NCI-H1694 (cell line): ENCODE measurements at places on chromosomes 5 and 9.

DNA sequence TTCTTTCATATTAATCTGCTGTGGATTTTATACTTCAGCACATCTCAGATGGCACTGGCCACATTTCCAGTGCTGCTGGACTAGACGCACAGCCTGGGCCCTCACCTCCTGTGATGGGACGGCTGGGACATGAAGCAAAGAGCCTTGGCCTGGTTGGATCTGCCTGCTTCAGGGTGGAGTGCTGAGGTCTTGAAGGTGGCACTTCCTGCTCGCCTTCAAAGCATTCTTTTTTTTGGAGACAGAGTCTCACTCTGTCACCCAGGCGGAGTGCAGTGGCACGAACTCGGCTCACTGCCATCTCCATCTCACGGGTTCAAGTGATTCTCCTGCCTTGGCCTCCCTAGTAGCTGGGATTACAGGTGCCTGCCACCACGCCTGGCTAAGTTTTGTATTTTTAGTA, 73.1 kb downstream of the RAPGEF1 start:
- DNase-seq: no peak

DNA sequence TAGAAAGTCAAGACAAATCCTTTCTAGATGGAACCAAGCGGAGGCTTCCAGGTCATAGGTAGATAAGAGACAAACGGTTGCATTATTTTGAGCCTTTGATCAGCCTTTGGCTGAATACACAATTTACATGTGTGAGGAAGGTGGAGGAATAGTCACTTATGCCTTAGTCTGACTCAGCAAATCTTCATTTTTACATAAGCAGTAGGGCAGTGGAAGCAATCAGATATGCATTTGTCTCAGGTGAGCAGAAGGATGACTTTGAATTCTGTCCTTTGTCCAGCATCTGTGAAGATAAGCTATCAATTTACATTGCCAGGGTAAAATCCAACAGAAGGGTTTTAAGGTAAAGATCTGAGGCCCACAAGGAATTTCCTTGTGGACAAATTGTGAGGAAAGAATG, 23.8 kb downstream of the TUSC1 start:
- no peak for DNase-seq

GRCh38 chr5:25688156-25688555, 1043.4 kb upstream of the CDH10 start:
- DNase-seq: no peak

- no peak for DNase-seq
Observed at GRCh38 chr5:72093217-72093616, 14.1 kb upstream of the MAP1B start.

DNA sequence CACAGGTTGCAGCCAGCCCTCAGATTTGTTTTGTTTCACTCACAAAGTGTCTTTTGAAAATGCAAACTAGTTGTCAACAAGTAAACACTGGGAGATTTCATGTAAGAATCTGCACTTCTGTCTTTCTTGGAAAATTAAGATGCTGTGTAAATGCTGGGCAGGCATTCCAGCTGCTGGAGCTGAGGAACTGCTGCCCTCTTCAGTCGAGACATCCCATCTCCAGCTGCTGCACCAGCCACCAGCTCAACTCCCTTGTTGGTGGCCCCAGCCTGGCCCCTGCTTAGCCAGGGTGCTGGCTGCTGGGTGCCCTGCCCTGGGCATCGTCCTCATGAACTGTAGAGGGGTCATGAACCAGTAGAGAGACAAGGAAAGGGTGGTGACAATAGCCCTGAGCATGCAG, 33.1 kb upstream of the AFAP1L1 start:
- no peak for DNase-seq

DNA sequence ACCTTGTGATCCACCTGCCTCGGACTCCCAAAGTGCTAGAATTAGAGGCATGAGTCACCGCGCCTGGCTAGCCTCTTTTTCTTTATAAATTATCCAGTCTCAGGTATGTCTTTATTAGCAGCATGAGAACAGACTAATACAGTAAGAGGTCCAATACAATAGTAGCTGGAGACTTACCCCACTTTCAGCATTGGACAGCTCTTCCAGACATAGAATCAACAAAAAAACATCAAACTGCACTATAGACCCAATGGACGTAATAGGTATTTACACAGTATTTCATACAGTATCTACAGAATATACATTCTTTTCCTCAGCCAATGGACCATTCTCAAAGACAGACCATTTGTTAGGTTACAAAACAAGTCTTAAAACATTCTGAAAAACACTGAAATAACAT, 6.1 kb upstream of the RCL1 start:
- DNase-seq: no peak

DNA sequence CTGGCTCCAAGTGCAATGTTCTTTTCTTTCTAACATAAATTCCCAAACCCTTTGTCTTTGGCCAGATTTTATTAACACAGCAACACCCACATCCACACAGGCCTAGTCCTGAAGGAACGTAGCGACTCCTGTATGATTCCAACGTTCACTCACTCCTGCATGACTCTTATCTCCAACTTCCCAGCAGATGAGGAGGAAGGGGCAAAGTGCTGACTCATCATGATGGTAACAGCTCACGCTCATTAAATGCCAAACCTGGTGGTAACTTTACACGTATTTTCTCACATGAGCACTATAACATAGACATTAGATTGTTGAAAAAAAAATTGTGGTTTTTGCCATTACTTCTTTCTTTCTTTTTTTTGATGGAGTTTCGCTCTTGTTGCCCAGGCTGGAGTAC, 1349.5 kb downstream of the EFNA5 start:
- DNase-seq: no peak

- DNase-seq: no peak
Observed at GRCh38 chr5:74166064-74166463, 474.5 kb downstream of the ENC1 start.

DNA sequence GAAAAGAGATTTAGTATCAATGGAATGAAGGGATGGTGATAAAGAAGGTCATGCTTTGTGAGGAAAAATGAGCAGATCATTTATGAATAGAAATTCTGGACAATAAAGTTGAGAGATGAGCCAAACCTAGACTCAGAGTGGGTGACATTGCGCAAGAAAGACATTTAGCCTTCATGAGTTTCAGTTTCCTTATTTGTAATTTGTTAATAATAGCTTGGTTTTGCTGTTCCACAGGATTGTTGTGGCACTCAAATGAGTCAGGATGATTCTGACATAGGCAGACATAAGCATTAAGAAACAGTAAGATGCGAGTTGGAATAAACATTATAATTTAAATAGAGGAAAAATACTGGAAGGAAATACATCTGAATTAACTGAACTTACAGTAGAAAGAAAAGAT, 34.8 kb downstream of the ITGA2 start:
- no peak for DNase-seq

GRCh38 chr5:179568721-179569120, 18.4 kb downstream of the RUFY1 start:
- DNase-seq: no peak

DNA sequence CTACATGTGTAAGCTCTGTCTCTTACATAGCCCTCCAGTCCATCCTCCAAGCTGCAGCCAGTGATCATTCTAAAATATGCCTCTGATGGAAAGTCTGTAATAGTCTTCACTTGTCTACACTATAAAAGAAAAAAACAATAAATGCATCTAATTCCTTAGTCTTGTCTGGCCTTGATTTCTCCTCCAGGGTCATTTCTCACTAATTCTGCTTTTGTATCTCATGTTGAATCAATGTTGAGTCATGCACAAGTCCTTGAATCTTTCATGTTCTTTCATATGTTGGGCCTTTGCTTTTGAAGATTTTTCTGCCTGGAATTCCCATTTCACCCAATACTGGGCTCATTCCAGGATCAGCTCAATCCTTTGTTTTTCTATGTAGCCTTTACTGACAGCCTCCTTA, 121.1 kb upstream of the TRIM32 start:
- DNase-seq: no peak

DNA sequence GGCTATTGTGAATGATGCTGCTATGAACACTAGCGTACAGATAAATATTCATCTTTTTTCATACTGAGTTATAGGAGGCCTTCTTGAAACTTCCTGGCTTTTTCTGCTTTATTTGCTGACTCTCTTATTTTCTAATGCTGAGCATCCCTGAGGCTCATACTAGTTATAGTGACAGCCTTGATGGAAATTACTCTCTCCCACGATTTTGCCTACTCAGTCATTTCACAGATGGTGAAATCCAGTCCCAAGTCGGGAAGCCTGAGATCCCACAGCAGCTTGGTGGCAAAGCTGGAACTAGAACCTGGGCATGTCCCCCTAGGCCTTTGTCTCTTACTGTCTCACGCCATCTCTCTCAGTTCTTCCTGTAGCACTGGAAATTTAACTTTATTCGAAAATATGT, 22.4 kb downstream of the NANS start:
- DNase-seq: no peak

DNA sequence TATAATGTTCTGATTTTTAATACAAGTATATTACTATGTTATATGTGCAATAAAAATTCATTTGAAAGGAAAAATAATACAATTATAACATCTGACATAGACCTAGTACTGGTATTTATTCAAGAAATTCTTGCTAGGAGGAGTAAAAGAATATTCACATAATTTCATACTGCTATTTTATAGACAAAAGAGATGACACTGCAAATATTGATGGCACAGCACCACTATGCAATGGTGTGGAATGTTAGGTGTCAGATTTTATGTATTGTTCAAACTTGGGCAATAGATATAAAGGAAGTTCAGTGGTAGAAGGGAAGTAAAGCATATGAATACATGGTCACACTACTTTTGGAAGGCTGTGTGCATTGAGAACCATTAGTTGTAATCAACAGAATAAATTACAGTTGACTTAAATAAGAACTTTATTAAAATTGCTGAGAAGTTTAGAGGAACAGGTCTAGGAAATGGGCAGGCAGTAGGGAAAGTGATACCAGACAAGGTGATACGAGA, 143.9 kb downstream of the OR2K2 start:
- DNase-seq: no peak

GRCh38 chr5:82341325-82341724, 63.2 kb upstream of the RPS23 start:
- no peak for DNase-seq

- DNase-seq: no peak
Observed at GRCh38 chr9:96186591-96187011, 115.4 kb downstream of the HSD17B3 start.

DNA sequence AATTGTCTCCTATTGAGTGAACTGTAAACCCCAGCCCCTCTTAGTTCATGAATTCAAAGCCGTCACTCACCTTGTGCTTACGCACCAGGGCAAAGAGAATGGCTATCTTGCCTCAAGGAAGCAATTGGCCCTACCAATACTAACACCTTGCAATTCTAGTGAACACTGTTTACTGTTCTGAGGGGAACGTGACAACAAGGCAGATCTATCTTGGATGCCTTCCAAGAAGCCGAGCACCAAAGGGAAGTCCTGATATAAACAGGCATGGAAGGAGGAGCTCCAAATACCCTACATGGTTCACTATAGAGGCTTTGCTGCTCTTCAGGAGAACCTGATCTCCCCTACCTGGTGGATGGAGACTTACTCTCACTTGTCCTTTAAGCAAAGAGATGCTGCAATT, 1.7 kb upstream of the PLPPR1 start:
- DNase-seq: peak; percentile 58

GRCh38 chr9:30522061-30522460, 1862.4 kb upstream of the ACO1 start:
- no peak for DNase-seq

DNA sequence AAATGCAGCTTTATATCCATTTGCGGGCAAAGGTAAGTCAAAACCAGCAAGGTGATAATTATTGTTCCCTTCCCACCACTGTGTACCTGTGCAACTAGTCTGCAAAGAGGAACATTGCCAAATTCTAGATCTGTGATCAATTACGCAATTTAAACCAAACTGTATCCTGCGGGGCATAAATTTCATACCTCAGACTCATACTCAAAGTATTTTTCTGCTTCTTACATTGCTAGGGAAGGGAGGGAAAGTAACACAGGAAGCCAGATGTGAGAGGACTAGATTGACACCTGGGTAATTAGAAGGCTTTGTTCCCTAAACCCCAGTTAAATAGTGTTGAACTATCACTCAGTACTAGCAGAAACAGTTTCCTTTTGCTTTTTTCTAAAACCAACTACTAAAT, 240.2 kb upstream of the ZNF608 start:
- no peak for DNase-seq

- no peak for DNase-seq
Observed at GRCh38 chr5:23631302-23632045, 124.1 kb downstream of the PRDM9 start.

GRCh38 chr9:85425153-85425611, 316.6 kb downstream of the AGTPBP1 start:
- DNase-seq: peak; percentile 47

- DNase-seq: no peak
Observed at GRCh38 chr5:129496421-129496820, 36.3 kb downstream of the ADAMTS19 start.

- DNase-seq: no peak
Observed at GRCh38 chr9:130425741-130426466, 18.9 kb upstream of the ASS1 start.

DNA sequence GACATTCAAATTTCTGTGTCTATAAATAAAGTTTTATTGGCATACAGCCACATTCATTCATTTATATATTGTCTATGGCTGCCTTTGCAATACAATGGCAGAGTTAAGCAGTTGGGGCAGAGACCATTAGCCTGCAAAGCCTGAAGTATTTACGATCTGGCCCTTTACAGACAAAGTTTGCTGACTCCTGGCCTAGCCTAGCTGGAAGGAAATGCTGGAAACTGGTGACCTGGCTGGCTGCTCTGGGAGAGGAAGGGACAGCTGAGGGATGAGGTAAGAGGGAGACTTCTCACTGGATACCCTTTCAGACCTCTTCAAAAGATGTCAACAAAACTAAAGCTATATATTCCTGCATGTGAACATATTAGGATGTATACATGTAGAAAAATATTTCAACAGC, 66.0 kb upstream of the PPARGC1B start:
- no peak for DNase-seq

GRCh38 chr5:50947906-50948683, 281.7 kb downstream of the PARP8 start:
- DNase-seq: no peak

DNA sequence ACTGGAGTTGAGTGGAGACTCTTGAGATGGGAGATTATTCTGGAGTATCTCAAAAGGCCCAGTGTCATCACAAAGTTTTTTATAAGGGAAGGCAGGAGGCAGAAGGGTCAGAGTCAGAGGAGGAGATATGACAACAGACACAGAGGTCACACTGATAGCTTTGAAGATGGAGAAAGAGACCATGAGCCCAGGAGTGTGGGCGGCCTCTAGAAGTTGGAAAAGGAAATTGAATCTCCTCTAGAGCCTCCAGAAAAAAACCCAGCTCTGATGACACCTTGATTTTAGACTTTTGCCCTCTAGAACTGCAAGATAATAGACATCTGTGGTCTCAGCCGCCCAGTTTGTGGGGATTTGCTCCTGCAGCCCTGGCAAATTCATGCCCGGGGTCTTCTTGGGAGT, 64.8 kb upstream of the SPTLC1 start:
- no peak for DNase-seq

GRCh38 chr9:37407468-37407867, 15.0 kb upstream of the GRHPR start:
- no peak for DNase-seq

DNA sequence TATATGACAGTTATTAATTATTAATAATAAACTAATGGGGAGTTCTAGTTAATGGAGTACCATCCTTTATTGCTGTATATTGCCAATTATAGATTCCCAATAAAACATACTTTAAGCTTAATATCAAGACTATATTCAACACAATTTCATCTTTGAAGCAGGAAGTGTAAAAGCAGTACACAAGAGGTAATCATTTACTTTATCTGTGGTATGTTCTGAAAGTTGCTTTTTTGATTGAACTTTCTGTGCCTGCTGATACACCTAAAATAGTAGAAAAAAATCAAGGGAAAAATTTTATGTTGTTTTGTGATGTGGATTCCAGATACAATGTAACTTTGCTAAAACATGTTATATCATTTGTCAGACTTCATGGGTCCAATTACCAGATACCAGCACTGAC, 58.0 kb downstream of the ACO1 start:
- DNase-seq: no peak
